NCI-H510A treated with DMSO at 0.1 percent for 48 hours (cell line): ENCODE measurements at places on chromosomes 2 and 18.

- no peak for DNase-seq
Observed at GRCh38 chr2:217163987-217164386, 304.1 kb upstream of the TNP1 start.

DNA sequence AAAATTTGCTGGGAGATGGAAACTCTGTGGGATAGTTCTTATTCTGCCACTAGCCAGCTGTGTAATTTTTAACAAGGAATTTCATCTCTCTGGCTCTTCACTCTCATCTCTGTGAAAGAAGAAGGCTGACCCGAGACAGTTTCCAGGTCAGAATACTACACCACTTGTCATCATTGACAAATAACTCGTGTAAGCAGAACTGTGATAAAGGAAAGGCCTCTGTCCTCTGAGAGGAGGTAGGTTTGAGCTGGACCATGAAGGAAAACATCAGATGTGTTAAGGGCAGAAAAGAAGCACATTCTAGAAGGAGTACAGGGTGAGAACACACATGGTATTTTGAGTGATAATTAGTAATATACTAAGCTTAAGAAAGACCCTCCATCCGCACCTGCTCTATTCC is 211.4 kb upstream of the DDX18 start:
- no peak for DNase-seq

DNA sequence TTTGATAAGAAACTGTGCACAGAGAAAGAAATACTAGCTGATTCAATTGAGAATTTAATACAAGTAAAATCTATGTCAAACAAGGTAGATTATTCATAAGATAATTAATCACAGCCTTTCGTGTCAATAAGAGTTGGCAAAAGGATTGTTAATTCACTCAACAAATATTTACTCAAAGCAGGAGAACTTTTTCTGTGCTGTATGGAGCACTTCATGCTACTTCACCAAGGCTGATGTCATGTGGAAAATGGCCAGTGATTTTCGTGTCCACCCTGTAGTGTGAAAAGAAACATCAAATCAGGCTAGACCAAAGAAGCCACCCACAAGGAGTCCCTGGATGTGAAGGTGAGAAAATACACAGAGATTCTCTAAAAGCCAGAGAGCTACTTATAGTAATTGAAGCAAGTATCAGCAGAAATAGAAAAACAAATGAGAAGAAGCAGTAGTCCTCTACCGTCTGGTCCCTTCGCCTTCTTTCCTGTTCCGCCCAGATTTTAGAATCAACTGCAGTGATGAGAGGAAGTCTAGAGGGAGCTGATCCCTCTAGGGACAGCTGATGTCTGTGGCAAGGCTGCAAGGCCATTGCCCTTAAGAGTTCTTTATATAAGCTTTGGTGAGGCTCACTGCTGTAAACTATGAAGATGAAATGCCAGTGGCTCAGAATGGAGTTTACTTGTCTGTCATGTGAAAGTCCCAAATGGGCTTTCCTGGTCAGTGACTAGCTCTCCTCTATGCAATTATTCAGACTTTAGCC is 201.3 kb upstream of the APCDD1 start:
- DNase-seq: no peak

DNA sequence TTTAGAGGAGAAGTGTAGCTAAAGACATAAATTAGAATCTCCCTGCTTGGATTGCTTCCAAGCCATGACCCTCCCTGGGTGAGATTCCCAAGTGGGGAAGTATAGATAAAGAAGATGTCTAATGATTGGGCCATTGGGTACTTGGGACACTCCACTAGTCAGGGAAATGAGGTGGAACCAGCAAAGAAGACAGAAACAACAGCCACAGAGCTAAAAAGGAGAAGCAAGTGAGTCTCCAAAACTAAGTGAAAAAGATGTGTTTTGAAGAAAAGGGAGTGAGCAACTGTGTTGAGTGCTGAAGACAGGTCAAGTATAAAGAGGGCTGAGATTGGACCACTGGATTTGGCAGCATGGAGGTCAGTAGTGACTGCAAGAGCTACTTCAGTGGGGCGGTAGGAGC is 276.7 kb upstream of the STON1 start:
- no peak for DNase-seq
